ENCODE measurements at places on chromosomes 7 and 10.
A peak's percentile ranks its signal among the peaks of the same experiment; 100 is the strongest.

- DNase-seq = no peak
Observed at GRCh38 chr10:25455980-25456567, 281.3 kb downstream of the GPR158 start.

GRCh38 chr10:44042926-44043602 is 341.8 kb downstream of the CXCL12 start:
- DNase-seq = no peak

- DNase-seq = no peak
Observed at GRCh38 chr10:18359812-18360211, 219.6 kb downstream of the CACNB2 start.

GRCh38 chr10:127762925-127763324 is 25.9 kb downstream of the FOXI2 start:
- no peak for DNase-seq

DNA sequence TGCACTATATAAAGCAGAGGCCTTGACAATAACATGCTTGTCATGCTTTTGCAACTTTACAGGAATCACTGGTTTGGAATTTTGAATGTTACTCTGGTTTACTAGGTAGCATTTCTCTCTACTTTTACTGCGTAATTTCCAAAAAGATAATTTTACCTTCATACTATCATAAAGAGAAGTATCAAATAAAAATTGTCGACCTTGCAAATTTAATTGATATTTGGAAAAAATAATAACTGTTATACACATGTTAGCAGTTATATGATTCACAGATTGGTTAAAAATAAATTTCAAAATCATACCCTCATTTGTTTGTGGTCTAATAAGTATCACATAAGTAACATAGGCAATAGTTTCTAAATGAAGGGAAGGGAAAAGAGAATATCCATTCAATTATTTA is 228.5 kb upstream of the CACNA2D1 start:
- DNase-seq = no peak

- DNase-seq = no peak
Observed at GRCh38 chr7:134954197-134955082, 31.9 kb upstream of the AGBL3 start.

DNA sequence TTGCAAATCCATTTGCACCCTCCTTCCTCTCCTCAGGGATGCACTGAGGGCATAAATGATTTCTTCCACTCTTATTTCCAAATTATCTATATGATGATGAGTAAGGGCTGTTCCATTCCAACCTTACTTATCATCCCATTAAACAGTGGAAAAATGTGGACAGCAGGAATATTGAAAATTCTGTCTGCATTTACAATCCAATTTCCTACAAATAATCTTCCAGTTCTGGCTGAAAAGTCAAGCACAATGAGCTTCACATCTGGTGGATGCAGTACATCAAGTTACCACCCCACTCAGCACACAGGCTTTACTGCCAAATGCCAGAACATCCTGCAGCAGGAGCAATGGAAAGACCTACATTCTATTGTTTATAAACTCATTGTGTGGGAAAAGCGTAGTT is 345.0 kb upstream of the STEAP1 start:
- DNase-seq = no peak

DNA sequence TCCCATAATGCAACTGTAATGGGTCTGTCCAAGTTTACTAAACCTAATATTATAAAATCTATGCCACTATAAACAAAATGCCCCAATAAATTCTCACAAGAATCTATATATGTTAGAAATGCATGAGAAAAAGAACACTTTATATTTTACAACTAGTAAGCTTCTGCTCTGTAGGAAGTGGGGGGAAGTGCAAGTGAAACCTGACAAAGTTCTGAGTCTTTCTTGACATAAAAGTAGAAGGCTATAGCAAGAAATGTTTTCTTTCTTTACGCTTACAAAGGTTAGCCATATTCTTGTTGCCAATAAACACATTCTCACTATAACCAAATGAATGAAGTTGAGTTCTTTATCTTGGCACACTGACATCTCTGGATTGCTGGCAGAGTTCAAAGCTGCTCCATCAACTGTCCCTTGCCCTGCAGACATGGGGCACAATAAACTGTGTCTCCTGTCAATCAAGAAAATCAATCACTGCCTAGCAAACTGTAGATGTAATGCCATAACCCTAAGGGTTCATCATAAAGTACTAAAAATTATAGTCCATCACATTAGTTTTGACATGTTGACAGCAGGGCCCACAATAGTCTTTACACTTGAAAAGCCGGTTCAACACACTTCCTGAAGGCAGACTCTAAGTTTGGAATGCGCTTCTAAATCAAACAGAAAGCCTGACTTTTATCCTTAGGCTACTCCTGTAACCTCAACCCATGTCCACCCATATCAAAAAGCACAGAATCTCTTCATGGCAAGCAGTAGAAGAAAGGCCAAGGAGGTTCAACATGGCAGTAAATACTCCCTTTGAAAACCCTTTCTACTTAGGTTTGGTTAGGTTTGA is 58.6 kb downstream of the TPK1 start:
- DNase-seq = no peak

- no peak for DNase-seq
Observed at GRCh38 chr7:151403764-151404163, 6.1 kb downstream of the WDR86 start.

DNA sequence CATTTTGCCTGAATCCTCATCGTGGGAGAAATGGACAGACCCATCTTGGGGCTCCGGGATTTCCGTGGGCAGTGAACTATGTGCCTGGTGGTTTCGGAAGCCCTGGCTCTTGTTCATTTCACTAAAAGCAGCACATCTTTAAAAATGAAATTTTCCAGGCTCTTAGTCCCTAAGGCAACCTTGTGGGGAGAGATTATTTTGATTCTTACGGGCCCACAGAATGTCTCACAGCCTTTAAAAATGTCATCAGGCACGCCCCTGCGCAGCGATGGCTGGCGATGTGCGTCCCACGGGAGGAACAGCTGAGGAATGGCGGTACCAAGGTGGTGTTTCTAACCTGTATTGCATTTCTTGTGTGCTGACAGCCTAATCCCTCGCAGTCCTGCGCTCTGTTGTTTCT is 189.7 kb downstream of the CCDC3 start:
- no peak for DNase-seq

DNA sequence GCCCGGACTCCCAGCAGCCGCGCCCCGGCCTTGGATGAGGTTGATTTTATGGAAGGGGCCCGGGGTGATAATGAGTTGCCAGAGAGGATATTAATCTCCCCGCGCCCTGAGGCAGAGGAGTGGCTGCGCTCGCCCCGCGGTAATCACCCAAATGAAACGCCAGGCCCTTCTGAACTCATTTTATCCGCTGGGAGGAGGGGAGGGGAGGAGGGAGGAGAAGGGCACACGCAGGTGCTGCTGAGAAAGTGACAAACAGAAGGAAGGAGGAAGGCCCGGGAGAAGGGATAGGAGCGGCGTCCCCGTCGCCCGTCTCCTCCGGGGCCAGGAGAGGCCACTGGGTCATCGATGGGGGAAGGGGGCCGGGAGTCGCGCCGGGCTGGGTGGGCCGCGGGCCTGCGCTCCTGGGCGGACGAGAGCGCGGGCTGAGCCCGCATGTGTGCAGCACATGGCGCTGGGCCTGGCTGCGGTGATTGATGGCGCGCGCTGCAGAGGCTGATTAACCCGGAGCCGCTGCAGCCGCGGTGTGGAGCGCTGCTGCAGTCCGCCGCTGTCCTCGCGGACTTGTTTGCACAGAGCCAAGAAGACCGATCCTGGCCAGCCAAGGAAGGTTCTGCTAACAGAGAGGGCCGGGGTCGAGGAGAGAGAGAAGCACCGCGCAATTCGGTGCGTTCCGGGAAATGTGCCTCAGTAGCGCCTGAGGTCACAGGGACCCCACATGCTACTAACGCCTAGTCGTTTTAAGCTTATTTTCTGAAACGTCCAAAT is 6.5 kb downstream of the MNX1 start:
- DNase-seq = peak; percentile 28

DNA sequence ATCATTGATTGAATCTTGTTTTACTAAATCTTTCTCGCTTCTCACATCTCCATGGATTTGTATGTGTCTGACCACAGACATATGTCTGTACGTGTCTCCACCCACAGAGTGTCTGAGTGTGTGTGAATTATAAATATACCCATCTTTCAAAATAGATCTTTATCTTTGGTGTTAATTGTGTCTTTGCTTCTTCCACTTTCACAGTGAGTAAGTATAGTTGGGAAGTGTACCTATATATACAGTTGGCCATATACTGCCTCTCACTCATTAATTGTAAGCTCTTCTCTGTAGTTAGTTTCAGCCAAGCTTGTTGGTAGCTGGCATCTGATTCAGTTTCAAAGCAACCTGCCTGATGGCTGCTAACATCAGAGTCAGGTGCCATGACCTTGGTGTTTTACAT is 18.4 kb downstream of the EEPD1 start:
- no peak for DNase-seq

GRCh38 chr7:45920502-45921380 is at the start of gene IGFBP3:
Gene IGFBP3, minus strand, starts transcription at chr7:45921272. Its CDS starts 132 bp downstream, at chr7:45921140.
- DNase-seq = peak; percentile 55

DNA sequence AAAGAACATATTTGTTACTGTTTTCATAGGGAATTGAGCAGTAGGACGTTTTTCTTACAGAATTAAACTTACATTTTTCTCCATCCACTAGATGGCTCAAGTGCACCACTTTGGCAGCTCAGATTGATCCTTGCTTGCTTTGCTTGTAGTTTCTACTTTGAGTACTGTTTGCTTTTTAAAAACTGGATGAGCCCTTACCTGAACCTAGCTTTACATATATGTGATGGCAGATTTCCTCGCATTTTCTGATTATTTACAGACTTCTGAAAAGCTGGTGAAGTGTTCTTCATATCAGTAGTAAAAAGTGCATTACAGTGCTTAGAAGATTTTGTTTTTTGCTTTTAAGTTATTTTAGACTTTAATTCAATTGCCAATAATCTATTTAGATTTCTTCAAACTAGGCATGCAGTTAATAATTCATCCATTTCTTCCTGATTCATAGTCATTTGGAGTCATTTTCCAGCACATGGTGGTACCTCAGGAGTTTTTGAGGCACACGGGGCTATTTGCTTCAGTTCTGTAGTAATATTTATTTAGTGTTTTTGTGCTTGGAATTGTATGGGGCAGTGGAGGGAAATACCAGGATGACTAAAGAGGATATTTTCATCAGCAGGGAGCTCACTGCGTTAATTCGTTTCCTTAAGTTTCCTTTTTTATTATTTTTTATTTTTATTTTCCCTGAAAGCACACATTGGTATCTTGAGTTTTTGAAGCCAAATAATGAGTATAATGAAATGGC is 57.3 kb downstream of the MAPK8 start:
- no peak for DNase-seq

DNA sequence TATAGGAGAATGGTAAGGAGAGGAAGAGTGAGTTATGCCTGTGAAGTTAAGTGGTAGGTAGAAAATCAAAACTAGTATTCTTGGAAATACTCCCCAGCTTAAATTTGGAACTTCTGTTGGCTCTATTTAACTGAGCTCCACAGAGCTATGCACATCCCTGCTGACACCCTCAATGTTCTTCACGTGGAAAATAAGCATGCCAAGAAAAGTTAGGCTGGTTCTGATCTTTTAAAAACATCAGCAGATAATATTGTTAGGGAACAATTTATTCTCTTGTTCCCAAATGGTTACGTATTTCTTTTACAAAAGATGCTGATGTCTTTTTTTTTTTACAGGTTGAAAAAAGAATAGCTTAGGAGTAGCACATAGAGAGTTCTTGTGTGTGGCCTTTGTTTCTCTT is 111.3 kb downstream of the MKLN1 start:
- no peak for DNase-seq

- DNase-seq = no peak
Observed at GRCh38 chr7:6202117-6202516, 70.3 kb downstream of the CYTH3 start.

GRCh38 chr10:15200626-15201025 is 32.1 kb upstream of the NMT2 start:
- peak; percentile 60 for DNase-seq

DNA sequence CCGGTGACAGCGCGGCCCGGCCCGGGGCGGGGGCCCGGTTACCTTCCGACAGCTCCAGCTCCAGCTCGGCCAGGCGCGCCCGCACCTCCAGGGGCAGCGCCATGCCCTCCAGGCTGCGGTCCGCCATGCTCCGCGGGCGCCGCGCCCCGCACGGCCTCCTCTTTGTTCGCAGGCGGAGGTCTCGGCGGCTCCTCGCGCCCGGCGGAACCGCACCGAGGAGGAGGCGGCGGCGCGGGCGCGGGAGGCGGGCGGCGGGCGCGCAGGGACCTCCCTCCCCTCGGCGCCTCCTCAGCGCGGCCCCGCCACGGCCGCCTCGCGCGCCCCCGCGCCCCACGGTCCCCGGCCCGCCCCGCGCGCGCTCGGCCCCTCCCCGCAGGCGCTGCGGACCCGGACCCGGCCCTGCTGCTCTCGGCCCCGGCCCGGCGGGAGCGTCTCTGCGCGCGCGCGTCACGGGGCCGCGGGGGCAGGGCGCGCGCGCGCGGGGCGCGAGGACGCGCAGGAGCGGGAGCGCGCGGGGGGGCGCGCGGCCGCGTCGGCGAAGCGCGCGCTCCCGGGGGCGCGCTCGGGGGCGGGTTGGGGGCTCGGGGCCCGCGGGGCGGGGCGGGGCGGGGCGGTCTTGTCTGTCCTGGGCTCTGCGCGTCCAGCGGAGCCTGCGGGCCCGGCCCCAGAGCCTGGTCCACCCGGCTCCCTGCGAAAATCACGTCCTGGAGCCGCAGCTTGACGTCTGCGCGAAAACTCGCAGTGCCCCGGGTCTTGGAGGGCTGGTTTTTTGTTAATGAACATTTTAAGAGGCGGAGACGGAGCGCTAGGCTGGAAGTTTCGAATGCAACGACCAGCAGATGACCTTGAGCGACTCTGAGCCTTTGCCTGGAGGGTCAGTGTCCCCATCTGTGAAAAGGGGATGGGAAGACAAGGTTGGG is at the start of gene DIP2C:
Gene DIP2C, minus strand, starts transcription at position 217 of the 920 bp plus-strand sequence. Its CDS starts 90 bp downstream, at position 127.
- DNase-seq = peak; percentile 81

- DNase-seq = no peak
Observed at GRCh38 chr7:143129051-143129450, 2.8 kb upstream of the PIP start.

DNA sequence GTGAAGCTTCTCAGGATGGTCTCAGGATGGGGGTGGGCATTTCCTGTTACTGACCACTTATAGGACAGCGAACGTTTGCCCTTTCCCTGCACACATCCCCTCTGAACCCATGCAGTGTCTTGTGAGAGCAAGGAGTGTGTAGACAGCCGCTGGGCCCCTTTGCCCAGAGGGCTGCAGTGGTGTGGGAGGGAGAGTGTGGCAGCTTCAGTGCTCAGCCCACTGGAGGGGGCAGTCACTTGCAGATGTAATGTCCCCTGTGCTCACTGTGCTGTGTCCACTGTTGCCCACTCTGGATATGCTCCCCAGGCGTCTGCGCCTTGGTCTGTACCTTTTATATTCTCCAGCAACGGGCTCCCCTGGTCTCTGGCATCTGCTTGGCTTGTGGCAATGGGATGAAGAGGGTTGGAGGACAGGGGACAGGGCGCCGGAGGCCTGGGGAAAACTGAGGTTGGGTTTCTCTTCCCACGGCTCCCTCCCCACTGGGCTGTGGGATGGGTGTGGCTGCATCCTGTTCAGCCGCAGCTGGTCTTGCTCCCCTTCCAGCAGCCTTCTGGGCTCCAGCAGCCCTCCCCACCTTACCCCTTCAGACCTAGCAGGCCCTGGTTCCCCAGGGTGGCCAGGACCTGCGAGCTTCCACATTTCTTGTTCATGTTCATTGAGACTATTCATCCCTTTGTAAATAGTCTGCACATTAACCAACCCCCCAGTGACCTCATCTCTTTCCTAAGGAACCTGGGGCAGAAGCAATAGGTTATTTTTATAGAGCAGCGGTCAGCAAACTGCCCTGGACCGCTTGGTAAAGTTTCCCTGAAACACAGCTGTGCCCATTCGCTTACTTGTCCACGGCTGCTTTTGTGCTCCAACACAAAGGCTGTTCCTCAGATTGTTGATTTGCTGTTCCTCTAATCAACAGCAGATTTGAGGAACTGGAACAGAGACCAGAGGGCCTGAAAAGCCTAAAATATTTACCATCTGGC is 6.1 kb downstream of the ZNF789 start:
- no peak for DNase-seq

GRCh38 chr10:119314061-119314460 is 106.7 kb downstream of the GRK5 start:
- DNase-seq = no peak

Measured in SJSA1 (cell line).